ENCODE measurements at places on chromosomes 3 and 15.

DNA sequence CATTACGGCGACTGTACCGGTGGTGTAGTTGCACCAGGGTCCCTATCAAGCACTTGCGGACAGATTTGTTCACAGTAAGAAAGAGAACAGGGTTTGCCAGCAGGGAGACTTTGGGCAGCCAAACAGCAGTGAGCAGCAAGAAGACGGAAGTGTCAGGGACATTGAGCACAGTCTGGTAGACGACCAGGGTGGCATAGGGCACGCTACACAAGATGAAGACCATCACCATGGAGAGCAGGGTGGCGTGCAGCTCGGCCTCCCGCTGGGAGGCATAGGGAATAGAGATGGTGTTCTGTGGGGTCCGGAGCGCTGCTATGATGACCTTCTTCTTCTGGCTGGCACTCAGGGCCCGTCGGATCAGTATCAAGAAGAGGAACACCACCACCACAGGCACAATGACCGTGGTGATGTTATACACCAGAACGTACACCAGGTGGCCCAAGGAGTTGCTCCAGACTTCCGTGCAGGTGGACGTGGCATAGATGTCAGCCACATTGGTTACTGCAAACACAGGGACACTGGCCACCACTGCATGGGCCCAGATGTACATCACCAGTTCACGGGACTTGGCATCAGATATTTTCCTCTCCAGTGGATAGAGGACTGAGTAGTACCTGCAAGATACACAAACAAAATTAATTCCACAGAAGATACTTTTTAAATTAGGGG lies 19.1 kb upstream of the FSIP1 start:
- no peak for DNase-seq

DNA sequence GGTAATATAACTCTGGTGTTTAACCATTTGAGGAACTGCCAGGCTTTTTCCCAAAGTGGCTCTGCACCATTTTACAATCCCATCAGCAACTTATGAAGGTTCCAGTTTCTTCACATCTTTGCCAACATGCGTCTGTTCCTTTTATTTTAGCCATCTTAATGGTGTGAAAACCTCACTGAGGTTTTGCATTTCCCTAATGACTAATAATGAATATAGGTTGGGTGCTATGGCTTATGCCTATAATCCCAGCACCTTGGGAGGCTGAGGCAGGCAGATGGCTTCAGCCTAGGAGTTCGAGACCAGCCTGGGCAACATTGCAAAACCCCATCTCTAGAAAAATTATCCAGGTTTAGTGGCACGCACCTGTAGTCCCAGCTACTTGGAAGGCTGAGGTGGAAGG lies 210.6 kb downstream of the TCF12 start:
- no peak for DNase-seq

- no peak for DNase-seq
Observed at GRCh38 chr3:191721990-191722389, 261.0 kb downstream of the PYDC2 start.

- no peak for DNase-seq
Observed at GRCh38 chr3:33929813-33930212, 131.4 kb downstream of the PDCD6IP start.

DNA sequence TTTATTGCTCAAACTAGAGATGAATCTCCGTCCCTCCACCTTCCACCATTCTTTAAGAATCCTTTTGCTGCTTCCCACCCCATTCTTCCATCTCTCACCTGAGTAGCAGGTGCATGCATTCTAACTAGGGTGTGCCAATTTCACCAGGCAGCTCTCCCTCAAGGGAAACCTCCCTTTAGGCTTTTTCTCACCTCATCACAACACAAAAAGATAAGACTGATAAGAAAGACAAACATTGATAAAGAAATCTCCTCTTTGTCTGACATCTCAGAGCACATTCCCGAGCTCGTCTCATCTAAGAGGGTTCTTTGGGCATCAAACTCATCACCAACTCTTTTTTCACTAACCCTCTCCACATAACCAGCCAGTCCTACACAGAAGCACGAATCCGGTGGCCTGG lies 23.0 kb downstream of the MB21D2 start:
- no peak for DNase-seq

DNA sequence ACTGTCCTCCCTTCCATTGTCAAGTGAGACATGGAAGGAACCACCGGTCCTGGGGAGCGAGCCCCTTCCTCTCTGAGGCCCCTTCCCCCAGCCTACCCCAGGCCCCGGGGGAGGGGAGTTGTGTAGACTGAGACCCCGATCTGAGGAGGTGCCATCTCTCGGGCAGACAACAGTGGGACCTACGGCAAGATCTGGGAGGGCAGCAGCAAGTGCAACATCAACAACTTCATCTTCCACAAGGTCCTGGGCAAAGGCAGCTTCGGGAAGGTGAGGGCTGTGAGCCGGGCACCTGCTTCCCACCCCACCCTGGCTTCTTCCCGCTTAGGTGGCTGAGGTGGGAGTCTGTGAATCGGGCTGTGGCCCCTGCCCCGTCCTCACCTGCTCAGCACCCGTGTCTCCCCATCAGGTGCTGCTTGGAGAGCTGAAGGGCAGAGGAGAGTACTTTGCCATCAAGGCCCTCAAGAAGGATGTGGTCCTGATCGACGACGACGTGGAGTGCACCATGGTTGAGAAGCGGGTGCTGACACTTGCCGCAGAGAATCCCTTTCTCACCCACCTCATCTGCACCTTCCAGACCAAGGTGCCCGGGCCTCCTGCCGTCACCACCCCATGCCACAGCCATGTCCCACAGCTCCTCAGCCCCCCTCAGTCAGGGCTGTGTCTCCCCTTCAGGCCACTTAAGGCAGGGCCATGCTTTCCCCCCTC lies 24.9 kb downstream of the PRKCD start:
- DNase-seq = no peak

DNA sequence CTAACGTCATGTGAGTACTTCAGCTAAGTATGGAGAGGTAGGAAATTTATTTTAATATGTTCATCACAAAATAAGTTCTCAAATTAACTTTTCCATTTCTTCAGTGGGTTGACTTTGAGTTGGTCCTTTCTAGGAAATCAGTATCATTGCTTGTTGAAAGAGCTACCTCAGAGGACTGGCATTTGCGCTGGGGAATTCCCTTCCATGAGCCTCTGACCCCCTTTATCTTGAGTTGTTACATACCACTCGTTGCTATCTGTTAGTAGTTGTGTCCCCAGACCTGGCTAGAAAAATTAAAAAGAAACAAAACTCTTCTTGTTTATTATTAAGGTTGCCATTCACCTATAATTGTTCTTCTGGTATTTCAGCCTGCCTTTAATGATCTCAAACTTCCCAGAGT lies 96.8 kb upstream of the ROBO2 start:
- no peak for DNase-seq

- no peak for DNase-seq
Observed at GRCh38 chr3:158731938-158732855, at the start of gene RARRES1. Gene RARRES1, minus strand, starts transcription at chr3:158732457. Its CDS starts 42 bp downstream, at chr3:158732415.

- DNase-seq = no peak
Observed at GRCh38 chr3:72547183-72547582, 301.1 kb downstream of the SHQ1 start.

- DNase-seq = no peak
Observed at GRCh38 chr3:149523512-149524299, 49.2 kb downstream of the TM4SF4 start.

DNA sequence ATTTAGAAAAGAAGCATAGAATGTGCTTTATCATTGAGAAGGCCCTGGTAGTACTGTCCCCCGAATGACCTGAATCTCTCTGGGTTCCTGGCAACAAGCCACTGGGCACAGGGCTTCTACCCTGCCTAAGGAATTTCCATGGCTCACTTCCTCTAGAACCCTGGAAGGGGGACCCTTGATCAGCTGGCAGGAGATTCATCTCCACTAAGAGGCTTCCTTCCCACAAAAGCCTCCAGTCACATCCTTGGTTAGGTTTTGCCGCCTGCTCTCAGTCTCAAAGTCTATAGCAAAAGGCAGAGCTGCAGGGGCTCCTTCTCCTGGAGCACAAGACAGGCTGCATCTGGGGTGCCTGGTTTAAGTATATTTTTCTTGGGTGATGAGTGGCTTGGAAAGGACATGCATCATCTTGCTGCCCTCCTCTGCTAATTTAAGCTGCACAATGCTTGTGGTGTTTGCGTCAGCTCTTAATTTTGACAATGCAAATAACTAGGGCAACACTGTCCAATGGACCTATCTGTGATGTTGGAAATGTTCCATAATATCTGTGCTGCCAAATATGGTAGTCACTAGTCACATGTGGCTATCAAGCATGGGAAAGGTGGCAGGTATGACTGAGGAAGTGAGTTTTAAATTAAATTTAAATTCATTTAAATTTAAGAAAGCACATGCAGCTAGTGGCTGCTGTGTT lies 33.4 kb upstream of the RARRES1 start:
- DNase-seq = no peak

GRCh38 chr3:129341331-129342141 lies 62.9 kb downstream of the HMCES start:
- no peak for DNase-seq

- no peak for DNase-seq
Observed at GRCh38 chr15:80507131-80507530, 102.9 kb downstream of the ARNT2 start.

DNA sequence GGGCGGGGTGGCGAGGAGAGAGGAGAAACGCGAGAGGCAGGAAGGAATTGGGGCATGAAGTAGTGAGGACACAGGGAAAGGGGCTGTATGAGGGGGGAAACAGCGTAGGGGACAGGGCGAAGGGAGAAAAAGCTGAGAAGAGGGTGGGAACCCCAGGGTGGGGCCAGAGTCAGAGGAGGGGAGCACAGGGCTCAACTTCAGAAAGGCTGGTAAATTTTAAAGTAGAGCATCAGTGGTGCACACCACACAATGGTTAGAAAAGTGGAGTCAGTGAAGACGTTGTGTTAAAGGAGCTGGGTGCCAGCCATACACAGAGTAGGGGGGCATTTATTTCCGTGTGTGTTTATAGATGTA lies 3.0 kb upstream of the RPP25 start:
- no peak for DNase-seq

DNA sequence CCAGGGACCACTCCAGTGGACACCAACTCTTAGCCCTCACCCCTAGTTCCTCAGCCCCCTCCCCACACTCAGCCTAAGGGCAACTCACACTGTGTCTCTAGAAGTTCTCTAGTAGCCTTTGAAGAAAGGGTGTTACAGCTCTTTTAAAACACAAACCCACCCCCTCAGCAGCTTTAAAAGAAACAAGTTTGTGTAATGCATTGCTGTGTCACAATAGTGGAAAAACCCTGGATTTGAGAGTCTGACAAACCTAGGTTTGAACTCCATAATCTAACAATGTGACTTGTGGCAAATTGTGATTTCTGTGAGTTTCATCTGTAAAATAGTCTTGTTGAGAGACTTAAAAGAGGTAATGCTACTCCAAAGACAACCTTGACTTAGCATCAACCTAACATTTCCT lies 54.0 kb downstream of the PLCH1 start:
- DNase-seq = no peak

GRCh38 chr15:100905850-100906249 lies 13.3 kb upstream of the LRRK1 start:
- DNase-seq = no peak

DNA sequence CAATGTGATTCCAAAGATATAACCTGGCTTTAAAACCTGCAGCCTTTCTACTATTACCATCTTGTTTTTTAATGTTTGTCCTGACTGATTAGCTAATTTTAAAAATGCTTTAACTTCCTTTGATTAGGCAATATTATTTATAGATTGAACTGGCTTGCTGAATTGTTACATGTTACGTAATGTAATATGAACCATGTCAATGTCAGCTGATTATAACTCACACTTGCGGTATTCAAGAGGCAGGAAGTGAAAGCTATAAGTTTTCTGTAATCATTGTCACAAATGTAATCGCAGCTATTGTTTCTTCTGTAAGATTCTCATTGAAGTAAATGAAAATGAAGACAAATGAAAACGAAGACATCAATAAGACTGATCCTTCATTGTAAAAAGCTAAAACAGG lies 146.8 kb downstream of the ROBO2 start:
- no peak for DNase-seq

GRCh38 chr15:63833021-63833696 lies 589 bp downstream of the HERC1 start:
- DNase-seq = peak; percentile 34

GRCh38 chr3:148036331-148036876 lies 627.2 kb downstream of the ZIC1 start:
- DNase-seq = no peak

- no peak for DNase-seq
Observed at GRCh38 chr3:169581633-169582032, 81.9 kb downstream of the MECOM start.

DNA sequence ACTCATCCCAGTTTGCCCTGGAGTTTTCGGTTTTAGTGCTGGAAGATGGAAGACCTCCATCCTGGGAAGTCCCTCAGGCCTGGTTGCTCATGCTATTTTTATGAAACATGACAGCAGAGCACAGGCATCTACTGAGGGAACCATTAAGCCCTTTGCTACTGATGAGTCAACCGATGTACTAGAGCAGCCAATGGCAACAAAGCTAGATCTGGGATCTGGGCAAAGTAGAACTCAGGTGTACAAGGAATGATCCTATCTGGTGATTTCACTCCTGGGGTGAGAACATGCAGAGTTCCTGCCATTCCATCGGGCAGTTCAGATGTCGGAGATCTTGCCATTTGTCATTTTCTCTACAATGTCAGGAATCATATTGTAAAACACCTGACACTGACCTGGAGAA lies 166.2 kb upstream of the NSMCE3 start:
- DNase-seq = no peak

- no peak for DNase-seq
Observed at GRCh38 chr15:63990454-63990853, 55.8 kb downstream of the DAPK2 start.

DNA sequence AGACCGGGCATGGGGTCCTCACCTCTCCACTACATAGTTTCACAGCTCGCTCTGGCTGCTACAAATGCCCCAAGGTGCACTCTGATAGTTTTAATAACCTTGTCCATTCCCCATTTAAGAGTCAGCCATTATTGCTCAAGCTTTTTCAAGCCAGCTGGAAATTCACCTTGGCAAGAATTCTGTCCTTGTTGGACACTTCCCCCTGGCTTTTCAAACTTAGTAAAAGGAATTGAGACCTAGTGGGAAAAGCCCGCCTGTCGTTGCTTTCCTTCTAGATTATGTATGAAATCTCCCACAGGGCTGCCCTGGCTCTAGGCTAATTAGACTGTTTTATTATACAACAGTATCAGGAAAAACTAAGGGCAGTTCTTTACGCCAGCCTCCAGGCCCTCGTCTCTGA lies 293.7 kb upstream of the GADL1 start:
- no peak for DNase-seq

- no peak for DNase-seq
Observed at GRCh38 chr3:103991-104390, 92.6 kb upstream of the CHL1 start.

All from CD4-positive, alpha-beta T cell treated with Interferon alpha-2 for 1 hour (primary cell).